IPS DF 6.9 (cell line): ENCODE measurements at places on chromosomes 1 and 21.

DNA sequence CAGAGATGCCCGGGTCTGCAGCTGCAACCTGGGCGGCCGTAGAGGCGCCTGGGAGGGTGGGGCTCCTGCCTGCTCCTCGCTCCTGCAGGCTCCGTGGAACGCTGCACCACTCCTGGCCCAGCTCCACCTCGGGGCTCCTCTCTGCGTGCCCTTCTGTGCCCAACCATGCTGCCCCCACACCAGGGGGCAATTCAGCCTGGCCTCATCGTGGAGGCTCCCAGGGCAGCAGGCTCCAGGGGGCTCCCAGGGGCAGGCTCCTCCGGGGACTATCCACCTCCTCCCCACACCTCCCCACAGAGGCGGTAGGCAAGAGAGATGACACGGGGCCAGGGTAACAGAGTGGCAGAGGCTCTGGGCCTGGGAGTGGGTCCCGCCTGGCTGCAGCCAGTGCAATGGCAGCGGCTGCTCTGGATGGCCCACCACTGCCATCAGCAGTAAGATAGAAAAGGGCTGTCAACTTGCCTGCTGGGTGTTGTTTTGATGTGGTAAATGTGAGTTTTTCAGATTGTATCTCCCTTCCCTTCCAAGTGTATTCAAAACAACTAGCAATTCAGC, 22.4 kb upstream of the LRRC8C start:
- no peaks in the 10 kb centered on the region for H3K4me1 ChIP-seq
- H3K4me3 ChIP-seq, result no peak overlapping the region
- H3K27me3 ChIP-seq, result no peaks in the 10 kb centered on the region
- H3K27ac ChIP-seq, result no peak overlapping the region

- no peaks in the 10 kb centered on the region for H3K4me1 ChIP-seq
- H3K27me3 ChIP-seq, result no peaks in the 10 kb centered on the region
- DNase-seq, result no peak
Measured at GRCh38 chr1:176341656-176342055, 121.3 kb upstream of the PAPPA2 start.

DNA sequence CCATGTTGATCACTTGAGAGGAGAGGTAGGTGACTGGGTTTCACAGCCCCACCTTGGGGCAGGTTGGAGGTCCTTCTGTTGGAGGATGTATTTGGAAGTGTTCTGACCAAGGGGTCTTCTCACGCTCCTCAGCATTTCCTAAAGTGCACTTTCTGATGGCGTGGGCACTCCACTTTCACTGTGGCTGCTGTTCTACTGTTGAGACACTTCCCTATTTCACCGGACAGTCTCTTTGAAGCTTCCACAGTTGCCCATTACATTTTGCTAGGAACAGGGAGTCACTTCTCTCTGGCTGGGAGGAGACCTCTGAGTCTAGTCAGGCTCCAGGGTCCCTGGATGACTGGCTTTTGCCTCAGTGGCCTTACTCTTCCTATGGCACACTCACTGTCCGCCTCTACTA, 180.0 kb upstream of the LMO4 start:
- no peak for DNase-seq
- no peak overlapping the region for H3K27ac ChIP-seq
- H3K27me3 ChIP-seq, result no peaks in the 10 kb centered on the region

DNA sequence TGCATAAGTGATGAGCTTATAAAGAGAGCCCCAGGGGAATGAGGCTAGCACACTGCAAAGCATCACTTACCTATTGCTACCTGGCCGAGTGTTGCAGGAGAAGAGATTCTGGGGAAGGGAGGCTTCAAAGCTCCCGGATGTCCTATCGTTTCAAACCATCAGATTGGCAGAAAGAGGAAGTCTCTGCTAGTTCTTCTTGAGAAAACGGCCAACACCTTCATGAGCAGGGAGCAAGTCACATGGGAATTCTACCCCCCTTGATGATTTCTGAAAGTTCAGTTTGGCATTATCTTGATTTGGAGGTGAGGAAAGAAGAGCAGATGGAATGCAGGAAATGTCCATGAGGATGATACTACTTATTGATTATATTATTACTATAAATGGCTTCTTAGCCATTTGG, 16.2 kb downstream of the SYF2 start:
- H3K27ac ChIP-seq, result no peak overlapping the region
- no peak overlapping the region for H3K4me3 ChIP-seq
- no peaks in the 10 kb centered on the region for H3K27me3 ChIP-seq
- DNase-seq, result no peak

DNA sequence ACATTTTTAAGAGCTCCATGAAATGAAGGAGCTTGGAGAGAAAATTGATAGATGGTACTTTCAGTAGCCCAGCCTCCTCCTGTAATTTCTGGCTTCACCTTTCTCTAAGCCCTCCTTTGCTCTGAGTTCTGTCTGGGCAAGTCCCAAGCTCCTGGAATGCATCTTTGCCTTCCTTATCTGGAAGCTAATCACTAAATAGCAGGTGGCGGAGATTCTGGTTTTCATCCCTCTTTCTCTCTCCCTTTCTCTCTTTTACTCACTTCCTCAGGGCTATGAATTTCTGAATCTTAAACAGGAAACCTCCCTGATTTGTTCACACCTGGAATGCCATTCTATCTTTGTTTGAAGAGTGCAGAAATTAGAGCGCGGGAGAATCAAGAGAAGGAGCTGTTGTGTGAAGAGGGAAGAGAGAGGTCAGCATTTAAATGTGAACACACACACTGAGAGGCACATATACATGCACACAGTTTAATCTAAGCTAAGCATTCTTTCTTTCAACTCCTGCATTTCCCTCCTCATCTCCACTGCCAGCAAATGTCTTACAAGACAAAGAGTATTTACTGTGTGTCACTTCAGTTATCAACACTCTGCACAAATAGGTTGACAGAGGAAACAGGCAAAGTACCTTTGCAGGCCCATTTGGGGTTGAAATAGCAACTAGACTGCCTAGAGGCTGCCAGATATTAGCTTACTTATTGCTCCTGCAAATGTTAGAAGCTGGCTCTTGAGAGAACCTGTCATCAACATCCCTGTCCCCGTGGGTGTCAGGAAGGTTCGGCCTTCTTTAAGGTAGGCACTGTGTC, 199.4 kb upstream of the CAMK1G start:
- H3K27me3 ChIP-seq, result no peaks in the 10 kb centered on the region
- no peak overlapping the region for H3K4me3 ChIP-seq
- no peaks in the 10 kb centered on the region for H3K36me3 ChIP-seq
- no peak for DNase-seq

DNA sequence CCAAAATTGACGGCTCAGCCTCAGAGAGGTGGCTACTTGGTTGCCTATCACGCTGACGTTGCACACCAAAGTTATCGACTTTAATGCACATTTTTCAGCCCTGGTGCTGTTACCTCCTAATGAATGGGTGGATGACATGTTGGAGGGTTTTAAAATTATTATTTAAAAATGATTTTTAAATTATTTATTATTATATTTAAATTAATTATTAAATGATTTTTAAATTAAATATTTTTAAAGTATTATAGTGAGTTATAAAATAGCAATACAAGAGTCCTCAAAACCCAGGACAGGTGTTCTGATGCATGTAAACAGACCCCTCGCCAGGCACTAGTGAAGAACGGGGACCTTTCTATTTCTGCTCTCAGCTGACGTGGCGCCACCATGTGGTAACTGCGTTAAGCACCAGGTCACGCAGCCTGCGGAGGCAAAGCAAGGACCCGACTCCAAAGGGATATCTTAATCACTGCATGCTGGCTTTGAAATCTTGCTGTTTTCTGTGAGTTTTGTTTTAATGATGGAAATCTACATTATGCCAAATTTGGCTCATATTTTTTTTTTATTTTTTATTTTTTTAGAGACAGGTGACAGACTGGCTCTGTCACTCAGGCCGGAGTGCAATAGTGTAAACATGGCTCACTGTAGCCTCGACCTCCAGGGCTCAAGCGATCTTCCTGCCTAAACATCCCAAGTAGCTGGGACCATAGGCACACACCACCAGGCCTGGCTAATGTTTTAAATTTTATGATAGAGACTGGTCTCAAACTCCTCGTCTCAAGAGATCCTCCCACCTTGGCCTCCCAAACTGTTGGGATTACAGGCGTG, 22.6 kb downstream of the CASP9 start:
- H3K4me3 ChIP-seq, result no peak overlapping the region
- H3K27ac ChIP-seq, result no peak overlapping the region
- H3K27me3 ChIP-seq, result no peaks in the 10 kb centered on the region
- H3K4me1 ChIP-seq, result no peaks in the 10 kb centered on the region

- no peak overlapping the region for H3K4me3 ChIP-seq
- no peak overlapping the region for H3K27ac ChIP-seq
- H3K36me3 ChIP-seq, result no peaks in the 10 kb centered on the region
- H3K27me3 ChIP-seq, result no peaks in the 10 kb centered on the region
- no peak for DNase-seq
Measured at GRCh38 chr1:209896346-209896745, 41.7 kb upstream of the SYT14 start.

- H3K27ac ChIP-seq, result no peak overlapping the region
- no peaks in the 10 kb centered on the region for H3K36me3 ChIP-seq
- no peaks in the 10 kb centered on the region for H3K4me1 ChIP-seq
- H3K27me3 ChIP-seq, result no peaks in the 10 kb centered on the region
- no peak for DNase-seq
- no peak overlapping the region for H3K4me3 ChIP-seq
Measured at GRCh38 chr1:172401892-172402291, 18.6 kb upstream of the C1orf105 start.

DNA sequence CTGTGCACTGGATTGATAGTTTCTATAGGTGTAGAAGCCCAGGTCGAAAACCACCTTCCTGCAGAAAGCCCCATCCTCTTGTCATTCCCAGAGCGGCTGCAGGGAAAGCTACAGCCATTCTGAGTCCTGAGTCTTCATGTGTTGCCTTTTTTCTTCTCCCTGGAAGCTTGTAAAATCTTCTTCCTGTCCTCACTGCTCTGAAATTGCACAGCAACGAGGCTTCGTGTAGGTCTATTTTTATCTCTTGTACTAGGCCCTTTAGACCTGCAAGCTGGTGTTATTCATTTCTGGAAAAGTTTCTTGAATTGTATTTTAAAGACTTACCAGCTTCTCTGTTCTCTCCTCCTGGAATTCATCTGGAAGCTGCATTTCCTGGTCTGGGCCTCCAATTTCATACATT, 44.2 kb upstream of the ETS2 start:
- DNase-seq, result no peak
- no peaks in the 10 kb centered on the region for H3K27me3 ChIP-seq
- no peak overlapping the region for H3K4me3 ChIP-seq
- H3K4me1 ChIP-seq, result no peaks in the 10 kb centered on the region

DNA sequence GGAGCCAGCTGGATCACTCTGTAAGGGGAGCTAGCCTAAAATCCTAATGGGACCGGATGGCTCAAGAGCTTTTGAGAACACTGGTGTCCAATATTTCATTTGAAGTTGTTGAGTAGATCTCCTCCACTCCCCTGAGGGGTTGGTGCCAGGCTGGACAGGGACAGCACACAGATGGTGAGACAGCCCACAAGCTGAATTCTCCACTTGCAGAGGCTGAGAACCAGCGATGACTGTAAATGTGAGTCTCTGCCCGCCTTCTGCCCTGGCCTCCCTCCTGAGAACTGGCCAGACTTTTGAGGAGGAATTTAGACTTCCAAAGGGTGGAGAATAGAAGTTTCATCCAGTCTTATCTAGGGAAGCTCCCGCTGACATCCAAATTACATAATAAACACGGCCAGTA, 20.5 kb upstream of the COQ8A start:
- no peaks in the 10 kb centered on the region for H3K4me1 ChIP-seq
- no peaks in the 10 kb centered on the region for H3K36me3 ChIP-seq
- DNase-seq, result no peak
- no peaks in the 10 kb centered on the region for H3K27me3 ChIP-seq

- DNase-seq, result no peak
- no peaks in the 10 kb centered on the region for H3K4me1 ChIP-seq
Measured at GRCh38 chr21:34808569-34809204, 139.9 kb downstream of the CLIC6 start.

DNA sequence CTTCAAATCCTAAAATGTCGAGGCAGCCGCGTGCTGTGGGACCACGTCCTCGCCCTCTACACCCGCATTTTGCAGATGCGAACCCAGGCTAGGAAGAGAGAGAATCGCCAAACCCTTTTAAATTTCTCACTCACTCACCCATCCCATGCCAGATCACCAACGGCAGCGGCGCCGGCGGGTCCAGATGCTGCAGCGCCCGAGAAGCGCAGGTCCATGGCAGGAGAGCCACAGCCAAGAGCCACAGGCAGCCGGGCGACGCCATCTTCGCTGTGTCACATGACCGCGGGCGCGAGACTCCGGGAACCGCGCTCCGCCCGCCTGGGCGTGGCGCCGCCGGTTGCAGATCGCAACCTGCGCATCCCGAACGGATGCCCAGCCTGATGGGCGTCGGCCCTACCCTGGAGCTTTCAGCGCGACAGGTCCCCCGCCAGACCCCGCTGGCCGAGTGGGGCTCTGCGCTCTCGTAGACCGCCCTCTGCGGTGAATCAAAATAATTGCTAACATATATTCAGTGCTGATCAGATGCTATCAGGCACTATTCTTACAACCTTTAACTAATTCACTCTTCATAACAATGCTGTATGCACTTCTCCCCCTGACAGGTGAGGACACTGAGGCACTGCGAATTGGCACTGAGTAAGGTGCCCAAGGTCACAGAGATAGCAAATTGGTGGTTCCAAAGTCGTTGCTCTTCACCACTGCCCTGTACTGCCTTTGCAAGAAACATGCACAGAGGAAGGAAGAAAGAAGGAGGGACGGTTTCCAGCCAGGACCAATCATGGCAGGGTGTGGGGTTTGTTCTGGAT, at the start of gene PPT1:
Gene PPT1 (minus strand): TSS at position 276 of the 806 bp plus-strand sequence. CDS start 14 bp downstream, at position 262.
- H3K4me1 ChIP-seq, result peaks cover 3% of the 10 kb centered on the region; the same call in 1 of the 2 replicates
- peak within 1 kb of the TSS; percentile 97 for H3K4me3 ChIP-seq
- no peaks in the 10 kb centered on the region for H3K27me3 ChIP-seq
- H3K36me3 ChIP-seq, result no peaks in the 10 kb centered on the region
- H3K27ac ChIP-seq, result no peak within 1 kb of the TSS
- DNase-seq, result peak; percentile 63

- no peak for DNase-seq
- no peaks in the 10 kb centered on the region for H3K36me3 ChIP-seq
- no peaks in the 10 kb centered on the region for H3K27me3 ChIP-seq
Measured at GRCh38 chr1:36968730-36969129, 65.6 kb downstream of the GRIK3 start.

DNA sequence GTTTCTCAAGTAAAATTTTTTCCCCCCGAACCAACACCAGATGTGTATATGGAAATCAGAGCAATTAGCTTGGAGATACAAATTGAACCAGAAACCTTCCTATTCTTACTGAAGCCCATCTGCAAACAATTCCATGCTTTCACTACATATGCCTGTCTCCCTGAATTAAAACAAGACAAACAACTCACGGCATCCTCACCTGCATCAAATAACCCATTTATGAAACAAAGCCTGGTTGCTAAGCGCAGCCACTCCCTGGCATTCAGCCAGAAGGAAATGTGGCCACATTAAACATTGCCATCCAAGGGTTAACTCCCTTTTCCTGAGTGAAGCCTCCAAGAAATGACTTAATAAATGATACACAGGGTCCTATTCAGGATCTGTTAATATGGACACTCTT, 55.3 kb downstream of the APP start:
- no peaks in the 10 kb centered on the region for H3K36me3 ChIP-seq
- H3K4me3 ChIP-seq, result no peak overlapping the region
- H3K27me3 ChIP-seq, result no peaks in the 10 kb centered on the region
- no peak for DNase-seq
- H3K4me1 ChIP-seq, result no peaks in the 10 kb centered on the region

GRCh38 chr1:9101510-9102146, 27.3 kb downstream of the GPR157 start:
- DNase-seq, result peak; percentile 58
- no peak overlapping the region for H3K4me3 ChIP-seq
- H3K4me1 ChIP-seq, result no peaks in the 10 kb centered on the region; the same call in 1 of the 2 replicates
- H3K27me3 ChIP-seq, result no peaks in the 10 kb centered on the region
